ENCODE measurements at places on chromosomes 2 and 18.
A peak's percentile ranks its signal among the peaks of the same experiment; 100 is the strongest.

DNA sequence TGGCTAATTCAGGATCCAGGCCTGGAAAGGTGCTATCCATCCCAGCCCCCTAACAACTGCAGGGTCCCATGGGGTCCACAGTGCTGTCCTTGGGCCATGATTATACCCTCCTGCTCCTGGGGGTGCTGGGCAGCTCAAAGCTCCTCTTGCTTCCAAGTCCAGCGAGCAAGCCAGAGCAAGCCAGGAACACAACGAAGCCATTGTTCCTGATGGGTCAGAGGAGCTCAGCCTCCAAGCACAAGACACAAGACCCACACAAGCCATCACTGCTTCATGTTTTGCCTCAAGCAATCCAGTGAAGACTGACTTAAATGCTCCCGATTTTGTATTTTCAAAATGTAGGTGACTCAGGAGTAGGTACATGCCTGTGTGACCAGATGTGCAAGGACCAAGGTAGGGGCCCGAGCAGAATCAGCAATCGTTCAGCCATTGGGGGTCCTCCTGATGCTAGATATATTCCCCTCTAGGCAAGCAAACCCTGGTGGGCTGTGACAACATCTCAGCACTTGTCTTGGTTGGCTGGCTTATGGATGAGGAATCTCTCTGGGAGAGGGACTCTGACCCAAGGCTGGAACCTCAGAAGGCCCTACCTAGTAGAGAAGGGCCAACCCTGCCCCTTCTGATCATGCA is 90.8 kb downstream of the EPAS1 start:
- DNase-seq, result no peak

DNA sequence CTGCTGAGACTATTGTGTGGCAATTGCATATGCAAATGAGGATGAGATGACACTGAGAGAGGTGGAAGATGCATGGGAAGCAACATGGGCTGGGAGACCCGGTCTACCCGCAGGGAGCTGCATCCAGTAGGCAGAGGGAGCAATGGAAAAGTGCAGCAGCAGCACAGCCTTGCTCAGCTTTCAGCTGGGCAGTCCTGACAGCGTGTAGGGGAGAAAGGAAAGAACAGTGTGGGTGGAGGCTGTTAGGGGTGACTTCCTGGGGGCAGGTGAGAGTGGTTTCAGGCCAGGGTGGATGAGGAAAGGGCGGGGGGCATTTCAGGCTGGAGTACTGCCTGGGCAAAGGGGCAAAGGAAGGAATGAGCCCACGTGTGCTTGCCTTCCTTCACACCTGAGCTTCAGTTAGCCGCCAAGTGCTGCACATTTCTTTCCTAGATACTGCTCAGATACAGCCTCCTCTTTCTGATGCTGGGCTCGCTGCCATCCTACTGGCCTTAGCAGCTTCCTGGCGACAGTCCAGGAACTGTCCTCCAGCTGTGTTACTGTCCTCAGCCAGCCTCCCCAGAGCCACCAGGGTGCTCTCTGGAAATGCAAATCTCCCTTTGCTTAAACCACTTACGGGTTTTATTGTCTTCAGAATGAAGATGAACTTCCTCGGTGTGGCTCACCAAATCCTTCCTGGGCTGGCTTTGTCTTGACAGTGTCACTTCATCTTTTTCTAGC is 276.3 kb downstream of the TSN start:
- no peak for DNase-seq

- no peak for DNase-seq
Measured at GRCh38 chr2:111166115-111166514, 45.4 kb downstream of the BCL2L11 start.

- no peak for DNase-seq
Measured at GRCh38 chr2:42901076-42901640, 108.8 kb upstream of the HAAO start.

- DNase-seq, result no peak
Measured at GRCh38 chr2:74566076-74566753, 11.7 kb downstream of the DOK1 start.

- no peak for DNase-seq
Measured at GRCh38 chr2:217289907-217290280, 430.0 kb upstream of the TNP1 start.

DNA sequence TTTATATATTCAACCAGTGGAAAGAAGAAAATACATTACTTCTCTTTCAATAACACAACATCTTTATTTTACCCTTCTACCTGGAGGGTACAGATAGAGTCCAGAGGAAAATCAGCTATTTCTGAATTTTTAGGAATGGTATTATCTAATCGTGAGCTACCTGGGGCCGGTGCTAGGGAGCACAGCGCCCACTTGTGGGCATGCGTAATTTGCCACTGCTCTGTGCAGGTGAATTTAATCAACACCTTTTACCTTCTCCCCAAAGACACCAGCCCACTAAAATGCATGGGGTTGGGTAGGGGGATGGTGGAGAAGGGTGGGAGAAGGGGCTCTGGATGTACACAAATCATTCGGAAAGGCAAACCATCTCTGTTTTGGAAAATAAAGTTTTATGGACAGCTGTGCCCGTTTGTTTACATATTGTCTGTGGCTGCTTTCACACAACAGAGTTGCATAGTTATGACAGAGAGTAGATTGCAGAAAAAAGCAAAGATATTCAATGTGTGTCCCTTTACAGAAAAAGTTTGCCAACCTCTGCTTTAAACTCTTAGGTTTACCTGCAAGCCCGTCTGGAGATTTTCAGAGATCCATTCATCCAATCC is 51.5 kb upstream of the DCC start:
- no peak for DNase-seq

DNA sequence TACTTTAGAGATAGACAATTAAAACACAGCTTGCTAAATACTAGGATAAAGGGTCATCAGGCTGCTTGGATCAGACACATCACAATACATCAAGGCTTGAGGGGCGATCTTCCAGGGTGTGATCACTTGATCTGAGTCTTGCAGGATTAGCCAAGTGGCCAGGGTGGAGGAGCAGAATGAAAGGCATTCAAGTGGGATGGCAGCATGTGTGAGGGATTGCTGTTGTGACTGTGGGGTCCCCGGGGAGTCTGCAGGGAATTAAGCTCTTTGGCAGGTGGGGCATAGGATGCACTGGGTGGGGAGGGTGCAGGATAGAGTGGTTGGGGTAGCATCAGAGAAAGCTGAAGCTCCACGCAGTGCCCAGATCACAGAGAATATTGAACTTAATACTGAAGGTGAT is 58.0 kb upstream of the TMEM163 start:
- DNase-seq, result no peak

- no peak for DNase-seq
Measured at GRCh38 chr2:122112216-122113005, 357.0 kb downstream of the TSN start.

DNA sequence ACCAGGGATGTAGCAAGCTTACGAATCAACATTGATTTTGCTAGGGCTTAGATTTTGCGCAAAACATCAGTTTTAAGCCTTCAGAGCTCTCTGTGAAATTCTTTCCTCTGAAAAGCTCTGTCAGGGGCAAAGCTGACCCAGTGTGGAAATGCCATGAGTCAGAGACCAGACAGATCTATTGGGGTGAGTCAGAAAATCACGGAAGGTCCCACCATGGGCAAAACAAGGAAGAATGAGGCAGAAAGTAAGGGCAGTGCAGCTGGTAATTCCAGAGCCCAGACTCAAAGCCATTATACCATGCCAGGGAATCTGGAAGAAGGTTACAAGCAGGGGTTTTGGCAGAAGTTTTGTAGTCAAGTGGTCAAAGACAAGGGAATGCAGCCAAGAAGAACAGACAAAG is 256.6 kb upstream of the CTAGE1 start:
- peak; percentile 1 for DNase-seq

- no peak for DNase-seq
Measured at GRCh38 chr2:88831071-88831791, 139.8 kb downstream of the RPIA start.

DNA sequence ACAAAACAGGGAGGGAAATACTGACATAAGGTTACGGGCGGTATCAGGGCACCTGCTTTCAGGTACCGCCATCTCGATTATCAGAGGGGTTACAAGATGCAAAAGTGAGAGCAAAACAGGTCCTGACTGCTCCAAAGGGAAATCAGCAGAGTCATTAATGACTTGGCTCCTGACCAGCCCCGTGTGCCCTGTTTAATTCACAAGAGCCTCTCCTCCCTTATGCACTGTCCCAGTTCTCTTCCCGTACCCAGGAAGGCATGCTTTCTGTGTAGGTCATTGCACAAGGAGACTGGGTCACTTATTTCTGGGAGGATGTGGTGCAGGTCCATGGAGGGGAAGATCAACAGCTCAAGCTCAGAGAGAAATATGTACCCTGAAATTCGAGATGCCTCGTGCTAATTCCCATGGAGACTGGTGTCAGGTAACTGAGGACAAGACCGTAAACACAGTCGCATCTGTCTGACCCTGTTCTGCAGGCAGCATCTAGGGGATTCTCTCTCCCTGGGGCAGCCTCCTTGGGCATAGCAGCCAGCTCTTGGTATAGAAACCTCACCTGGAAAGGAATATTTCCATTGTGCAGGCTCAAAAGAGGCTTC is 79.9 kb downstream of the HNRNPLL start:
- DNase-seq, result no peak

DNA sequence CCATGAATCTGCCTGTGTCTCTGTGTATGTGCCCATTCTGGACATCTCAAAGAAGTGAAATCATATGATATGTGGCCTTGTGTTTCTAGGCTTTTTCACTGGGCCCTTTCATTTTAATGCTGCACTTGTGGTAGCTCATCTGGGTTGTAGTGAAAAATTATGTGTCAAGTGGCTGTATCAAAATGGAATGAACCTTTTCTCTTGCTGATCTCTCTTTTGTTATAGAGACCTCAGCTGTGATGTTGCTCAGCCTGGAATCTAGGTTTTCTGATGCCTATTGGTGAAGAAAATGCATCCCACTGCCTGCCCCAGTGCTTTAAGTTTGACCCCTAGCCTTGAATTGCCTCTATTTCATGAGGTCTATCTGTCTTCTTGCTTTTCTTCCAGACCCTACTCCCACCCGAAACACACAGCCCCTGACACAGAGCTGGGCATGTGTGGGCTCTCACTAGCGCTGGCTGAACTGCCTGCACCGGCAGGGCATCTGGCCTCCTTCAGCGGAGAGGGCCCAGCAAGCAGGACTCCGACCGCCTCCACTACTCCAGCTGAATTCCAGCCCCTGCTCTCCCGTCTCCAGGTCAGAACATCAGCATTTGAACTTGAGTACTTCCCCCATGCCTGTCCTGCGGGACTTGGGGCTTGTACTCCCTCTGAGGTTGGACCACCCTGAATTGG is 175.8 kb upstream of the MSH6 start:
- no peak for DNase-seq

GRCh38 chr2:237695201-237695780 is 67.9 kb downstream of the LRRFIP1 start:
- DNase-seq, result no peak

- DNase-seq, result no peak
Measured at GRCh38 chr2:25879133-25879730, 945 bp upstream of the ASXL2 start.

- DNase-seq, result no peak
Measured at GRCh38 chr2:238974081-238974480, 126.2 kb downstream of the TWIST2 start.

GRCh38 chr2:121254748-121255147 is 30.3 kb downstream of the TFCP2L1 start:
- DNase-seq, result no peak

DNA sequence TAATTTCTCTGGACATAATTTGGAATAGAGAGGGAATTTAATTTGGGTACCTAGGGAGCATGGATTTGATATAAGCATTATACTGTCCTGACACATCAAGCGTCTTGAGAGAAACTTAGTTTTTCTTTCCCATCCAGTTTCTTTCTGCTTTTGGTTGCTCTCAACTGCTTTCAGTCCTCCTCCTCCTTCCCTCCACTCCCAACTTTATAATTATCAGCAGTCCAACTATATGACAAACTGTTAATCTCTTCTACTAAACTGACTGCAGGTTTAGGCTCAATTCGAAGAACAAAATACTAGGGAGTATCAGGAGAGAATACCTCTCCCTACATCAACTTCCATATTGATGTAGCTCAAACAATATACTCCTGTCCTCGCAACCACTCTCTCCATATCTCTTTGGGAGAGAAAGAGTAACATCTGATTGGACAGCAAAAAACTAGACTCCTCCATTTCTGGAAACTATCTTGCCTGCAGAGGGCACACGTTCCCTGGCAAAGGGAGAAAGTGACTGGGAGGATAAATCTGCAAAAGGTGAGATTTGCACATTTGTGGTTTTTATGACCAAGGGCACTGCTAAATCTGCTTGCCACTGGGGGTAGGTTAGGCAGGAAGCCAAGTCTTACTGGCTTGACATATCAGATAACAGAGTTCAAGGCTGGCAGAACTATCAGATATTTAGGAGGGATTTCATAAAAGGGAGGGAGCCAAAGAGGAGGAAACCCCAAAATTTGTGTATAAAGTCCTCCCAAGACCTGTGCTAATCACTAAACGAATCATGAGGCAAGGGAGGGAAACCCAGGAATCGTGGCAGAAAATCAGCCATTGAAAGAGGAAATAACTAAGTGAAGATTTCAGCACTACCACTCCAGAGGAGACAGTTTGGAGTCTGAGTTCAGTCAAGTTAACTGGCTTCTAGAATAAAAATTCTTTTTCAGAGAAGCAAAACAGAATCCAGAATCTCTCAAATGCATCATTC is 40.0 kb downstream of the ICA1L start:
- DNase-seq, result no peak

DNA sequence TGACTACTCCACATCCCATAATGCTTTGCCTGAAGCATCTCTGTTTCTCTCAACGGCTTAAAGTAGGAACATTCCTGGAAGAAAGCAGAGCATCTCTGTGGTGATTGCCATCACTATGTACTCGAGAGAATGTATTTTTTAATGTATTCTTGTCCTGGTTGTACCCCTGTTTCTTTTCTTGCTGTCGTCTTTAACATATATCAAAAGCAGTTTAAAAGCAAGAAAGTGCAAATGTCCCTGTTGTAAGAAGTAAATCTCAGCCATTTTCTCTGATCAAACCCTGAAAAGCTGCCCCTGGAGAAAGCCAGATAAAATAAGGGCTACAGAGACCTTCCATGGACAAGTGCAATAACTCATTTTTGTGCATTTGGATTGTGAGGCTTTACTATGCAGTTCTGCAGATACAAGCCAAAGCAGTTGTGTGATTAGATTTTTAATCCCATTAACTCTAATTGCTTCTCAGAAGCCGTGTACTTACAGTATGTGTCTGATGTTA is 70.8 kb downstream of the XIRP2 start:
- no peak for DNase-seq

- peak; percentile 38 for DNase-seq
Measured at GRCh38 chr2:128301501-128301966, 17.1 kb downstream of the HS6ST1 start.

DNA sequence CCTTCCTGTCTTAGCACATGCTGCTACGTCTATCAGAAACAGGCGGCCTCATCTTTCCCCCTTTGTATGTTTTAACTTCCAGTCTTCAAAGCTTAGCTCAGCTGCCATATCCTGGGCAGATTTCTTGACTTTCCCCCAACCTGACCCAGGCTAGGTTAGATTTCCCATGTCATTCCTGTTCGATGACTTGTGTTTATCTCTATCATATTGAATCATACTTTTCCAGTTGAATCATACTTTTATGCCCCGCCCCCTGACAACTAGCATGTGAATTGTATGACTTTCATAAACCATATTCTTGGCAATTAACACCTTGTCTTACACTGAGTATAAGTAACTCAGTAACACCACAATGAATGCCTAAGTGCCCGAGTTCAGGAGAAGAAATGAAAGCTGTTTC is 128.3 kb downstream of the CYRIA start:
- DNase-seq, result no peak

GRCh38 chr2:174704061-174704460 is 60.2 kb downstream of the CHRNA1 start:
- no peak for DNase-seq
